ENCODE measurements at places on chromosomes 3 and 15.

DNA sequence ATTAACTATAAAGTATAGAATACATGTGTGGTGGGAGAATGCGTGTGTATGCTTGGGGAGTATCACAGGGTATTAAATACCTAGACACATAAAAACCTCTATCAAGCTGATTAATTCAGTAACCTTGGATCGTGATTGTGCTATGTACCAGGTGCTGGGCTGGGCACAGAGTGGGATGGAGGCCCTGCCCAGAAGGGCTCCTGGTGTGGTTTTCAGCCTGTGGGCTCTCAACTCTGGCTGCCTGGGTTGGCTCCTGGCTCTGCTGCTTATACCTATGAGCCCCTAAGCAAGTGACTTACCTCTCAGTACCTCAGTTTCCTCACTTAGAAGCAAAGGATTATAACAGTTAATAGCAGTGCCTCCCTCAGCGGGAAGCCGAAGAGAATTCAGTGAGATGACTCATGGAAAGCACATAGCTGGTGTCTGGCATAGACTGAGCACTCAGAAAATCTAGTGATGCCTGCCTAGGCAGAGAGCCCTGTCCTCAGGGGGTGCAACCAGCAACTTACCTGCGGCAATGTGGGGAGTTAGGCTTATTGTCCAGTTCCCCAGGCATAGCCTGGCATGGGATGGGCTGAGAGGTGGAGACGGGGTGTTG, 90.6 kb upstream of the MYZAP start:
- no peak for DNase-seq

DNA sequence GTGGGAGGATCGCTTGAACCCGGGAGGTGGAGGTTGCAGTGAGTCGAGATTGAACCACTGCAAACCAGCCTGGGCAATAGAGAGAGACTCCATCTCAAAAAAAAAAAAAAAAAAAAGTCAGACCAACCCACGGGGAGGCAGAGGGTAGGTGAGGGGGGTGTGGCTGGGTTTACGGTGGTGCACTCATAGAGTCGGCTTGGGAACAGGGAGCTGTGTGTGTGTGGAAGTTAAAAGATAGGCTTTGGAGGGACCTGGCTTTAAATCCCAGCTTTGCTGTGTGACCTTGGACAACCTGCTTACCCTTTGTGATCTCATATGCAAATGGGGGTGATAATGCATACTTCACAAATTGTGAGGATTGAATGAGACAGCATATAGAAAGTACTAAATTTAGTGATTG, 10.0 kb upstream of the ISLR2 start:
- no peak for DNase-seq

GRCh38 chr15:33135355-33135781, 59.1 kb downstream of the FMN1 start:
- no peak for DNase-seq

DNA sequence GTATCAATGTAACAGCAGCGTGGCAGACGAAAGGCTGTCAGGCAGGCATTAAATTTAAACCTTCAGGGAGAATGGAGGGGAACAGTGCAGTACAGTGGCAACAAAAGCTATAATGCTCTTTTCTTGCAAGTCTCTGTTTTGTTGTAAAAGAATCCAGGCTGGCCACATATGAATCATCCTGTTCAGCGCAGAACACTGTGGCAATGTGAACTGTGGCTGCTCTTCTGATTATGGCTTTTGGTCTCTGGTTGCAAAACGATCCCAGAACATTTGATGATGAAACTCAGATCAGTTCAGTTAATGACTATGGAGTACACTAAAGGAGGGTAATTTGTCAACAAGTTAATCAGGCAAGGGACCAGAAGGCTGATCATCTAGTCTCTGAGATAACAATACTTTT, 219.7 kb upstream of the SGO1 start:
- DNase-seq: no peak

DNA sequence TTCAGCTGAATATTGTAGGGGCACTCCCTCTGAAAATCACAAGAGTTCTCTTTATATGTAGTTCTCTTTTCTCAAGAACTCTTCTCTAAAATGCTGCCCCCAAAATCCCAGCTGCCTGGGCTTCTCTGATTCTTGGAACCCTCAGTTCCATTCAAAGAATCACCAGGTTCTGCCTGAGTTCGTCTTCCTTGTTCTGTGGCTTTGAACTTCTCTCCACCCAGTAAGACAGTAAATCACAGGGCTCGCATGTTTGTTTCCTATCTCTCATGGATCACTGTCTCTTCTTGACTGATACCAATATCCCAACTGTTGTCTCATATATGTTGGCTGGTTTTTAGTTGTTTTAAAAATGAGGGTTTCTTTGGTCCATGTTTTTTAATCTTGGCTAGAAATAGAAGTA, 359.5 kb upstream of the CBLB start:
- DNase-seq: no peak

DNA sequence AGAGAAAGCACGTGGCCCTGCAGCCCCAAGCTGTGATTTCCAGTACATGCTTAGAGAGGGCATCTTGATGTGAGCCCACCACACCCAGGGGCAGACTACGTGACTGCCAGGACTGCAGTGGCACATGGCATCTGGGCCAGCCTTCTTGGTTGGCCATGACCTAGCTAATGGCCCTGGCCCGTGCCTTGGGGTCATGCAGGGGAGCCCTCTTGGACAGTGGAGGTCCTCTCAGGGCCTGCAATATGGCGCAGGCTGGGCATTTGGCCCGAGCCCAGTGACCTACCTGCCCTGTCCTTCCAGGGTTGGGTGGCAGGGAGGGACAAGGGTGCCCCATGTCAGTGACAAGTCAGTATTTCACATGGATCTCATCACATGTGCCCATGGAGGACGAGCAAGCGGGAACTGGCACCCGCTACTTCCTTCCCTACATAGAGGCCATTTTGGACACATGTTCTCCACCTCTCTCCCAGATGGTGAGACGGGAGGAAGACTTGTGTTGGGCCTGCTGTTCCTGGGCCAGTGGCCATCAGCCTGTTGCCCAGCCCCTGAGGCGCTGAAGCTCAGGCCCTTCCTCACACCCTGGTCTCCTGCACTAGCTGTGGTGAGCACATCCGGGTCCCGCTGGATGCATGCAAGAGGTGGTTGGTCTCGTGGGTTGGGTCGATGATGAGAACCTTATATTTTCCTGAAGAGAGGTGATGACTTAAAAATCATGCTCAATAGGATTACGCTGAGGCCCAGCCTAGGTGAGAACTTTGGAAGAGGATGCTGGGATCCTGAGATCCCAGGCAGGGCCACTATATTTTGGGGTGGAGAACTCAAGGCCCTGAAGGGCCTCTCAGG, 195.6 kb downstream of the UBE3A start:
- DNase-seq: no peak

Data from activated T-helper 1 cell treated with anti-CD3 and anti-CD28 coated beads, Interleukin-2, amount 50 U/mL, for 16 hours (primary cell).